CD4-positive, alpha-beta T cell treated with Interleukin-17A for 1 hour (primary cell): ENCODE measurements at places on chromosomes 1 and 21.

- peak; percentile 82 for DNase-seq
Measured at GRCh38 chr1:156126043-156126629, 11.6 kb downstream of the LMNA start.

DNA sequence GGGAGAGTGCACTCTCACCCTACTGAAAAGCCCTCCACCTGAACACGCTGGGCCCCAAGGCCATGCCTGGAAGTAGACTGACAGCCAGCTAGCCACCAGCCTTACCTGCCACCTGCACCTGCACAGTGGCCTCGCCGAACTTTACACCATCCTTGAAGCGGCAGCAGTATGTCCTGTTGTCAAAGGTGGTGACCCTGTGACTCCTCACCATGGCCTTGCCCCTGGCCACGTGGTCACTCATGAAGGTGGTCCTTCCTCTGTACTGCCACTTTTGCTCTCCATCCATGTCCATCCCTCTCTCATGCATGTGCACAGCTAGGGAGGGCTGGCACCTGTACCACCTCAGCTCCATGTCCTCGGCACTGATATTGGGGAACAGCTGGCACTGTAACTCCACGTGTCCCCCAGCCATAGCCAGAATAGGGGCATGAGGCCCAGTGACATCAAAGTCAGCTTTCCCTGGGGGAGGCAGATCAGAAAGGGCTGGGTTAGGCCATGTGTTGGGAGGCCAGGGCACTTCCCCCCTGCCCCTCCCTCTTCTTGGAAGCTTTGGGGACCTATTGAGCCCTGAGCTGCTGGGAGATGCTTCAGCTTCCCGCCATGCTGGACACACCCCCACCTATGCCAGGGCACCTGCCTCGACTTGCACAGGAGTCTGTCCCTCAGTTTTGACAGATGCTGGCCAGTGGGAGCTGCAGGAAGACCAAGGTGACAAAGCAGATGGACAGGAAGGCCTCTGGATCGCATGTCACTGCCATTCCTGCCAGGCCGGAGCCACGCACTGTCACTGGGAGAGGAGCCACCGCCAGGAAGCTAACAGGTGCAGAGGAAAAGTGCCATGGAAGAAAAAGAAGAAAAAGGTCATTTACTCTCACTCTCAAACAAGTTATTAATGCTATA lies 24.6 kb downstream of the RNF187 start:
- DNase-seq, result no peak

DNA sequence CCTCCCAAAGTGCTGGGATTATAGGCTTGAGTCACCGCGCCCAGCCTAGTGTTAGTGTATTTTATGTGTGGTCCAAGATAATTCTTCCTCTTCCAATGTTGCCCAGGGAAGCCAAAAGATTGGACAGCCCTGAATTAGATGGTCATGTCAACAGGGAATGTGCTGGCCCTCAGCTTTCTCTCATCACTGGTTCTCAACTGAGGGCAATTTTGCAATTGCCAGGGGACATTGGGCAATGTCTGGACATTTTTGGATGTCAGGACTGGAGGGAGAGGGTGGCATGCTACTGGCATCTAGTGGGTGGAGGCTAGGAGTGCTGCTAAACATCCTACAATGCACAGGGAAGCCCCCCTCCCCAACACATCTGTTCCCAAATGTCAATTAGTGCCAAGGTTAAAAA lies 95.0 kb downstream of the LAMC2 start:
- DNase-seq, result no peak

DNA sequence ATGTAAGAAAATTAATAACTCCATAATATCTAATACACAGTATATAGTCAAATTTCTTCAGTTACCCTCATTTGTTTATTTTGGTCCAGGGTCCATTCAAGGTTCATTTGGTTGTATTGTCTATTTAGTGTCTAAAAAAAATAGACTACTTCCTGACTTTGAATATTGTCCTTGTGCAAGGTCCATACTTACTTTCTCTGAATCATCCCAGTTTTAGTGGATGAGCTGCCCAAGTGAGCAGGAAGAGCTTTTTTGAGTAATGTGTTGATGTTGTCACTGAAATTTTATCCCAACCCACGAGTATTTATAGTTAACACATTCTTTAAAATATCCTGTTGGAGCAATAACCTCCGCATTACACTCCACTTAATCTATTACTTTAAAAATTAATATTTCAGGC lies 45.6 kb upstream of the FASLG start:
- DNase-seq, result no peak

- DNase-seq, result no peak
Measured at GRCh38 chr1:181632492-181632891, 149.2 kb downstream of the CACNA1E start.

GRCh38 chr1:117188170-117188815 lies 22.4 kb downstream of the VTCN1 start:
- DNase-seq, result no peak

- no peak for DNase-seq
Measured at GRCh38 chr1:165845992-165846748, 18.8 kb downstream of the UCK2 start.

- no peak for DNase-seq
Measured at GRCh38 chr21:44462086-44462833, 7.0 kb downstream of the LRRC3 start.

- DNase-seq, result no peak
Measured at GRCh38 chr1:205916541-205916940, 26.7 kb downstream of the SLC26A9 start.

GRCh38 chr1:240404286-240404685 lies 207.7 kb downstream of the GREM2 start:
- no peak for DNase-seq

DNA sequence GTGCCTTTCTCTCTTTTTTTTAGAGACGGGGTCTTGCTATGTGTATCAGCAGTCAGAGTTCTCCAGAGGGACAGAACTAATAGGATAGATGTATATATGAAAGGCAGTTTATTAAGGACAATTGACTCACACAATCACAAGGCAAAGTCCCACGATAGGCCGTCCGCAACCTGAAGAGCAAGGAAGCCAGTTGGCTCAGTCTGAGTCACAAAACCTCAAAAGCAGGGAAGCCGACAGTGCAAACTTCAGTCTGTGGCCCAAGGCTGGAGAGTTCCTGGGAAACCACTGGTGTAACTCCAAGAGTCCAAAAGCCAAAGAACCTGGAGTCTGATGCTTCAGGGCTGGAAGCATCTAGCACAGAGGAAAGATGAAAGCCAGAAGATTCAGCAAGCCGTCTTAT lies 16.3 kb upstream of the H3-3A start:
- DNase-seq, result no peak

GRCh38 chr1:67482733-67483482 lies 52.7 kb upstream of the SERBP1 start:
- DNase-seq, result no peak

GRCh38 chr1:40094466-40095110 lies 2.5 kb downstream of the PPT1 start:
- no peak for DNase-seq

DNA sequence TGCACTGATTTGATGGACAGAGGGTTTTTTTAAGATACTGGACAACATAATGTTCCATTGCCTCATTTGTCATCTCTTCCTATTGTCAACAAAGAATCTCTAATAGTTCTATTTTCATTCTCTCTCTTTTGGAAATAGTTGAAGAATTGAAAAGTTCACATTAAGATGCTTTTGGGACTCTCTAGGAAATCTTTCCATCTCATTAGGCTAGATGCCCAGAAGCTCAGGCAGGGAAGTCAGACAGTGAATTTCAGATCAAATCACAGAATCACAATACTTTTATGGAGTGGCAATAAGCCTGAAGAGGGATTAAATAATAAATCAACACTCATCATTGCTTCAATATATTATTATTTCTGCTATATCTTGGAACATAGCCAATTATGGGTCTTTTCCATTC lies 29.2 kb downstream of the NEGR1 start:
- no peak for DNase-seq

DNA sequence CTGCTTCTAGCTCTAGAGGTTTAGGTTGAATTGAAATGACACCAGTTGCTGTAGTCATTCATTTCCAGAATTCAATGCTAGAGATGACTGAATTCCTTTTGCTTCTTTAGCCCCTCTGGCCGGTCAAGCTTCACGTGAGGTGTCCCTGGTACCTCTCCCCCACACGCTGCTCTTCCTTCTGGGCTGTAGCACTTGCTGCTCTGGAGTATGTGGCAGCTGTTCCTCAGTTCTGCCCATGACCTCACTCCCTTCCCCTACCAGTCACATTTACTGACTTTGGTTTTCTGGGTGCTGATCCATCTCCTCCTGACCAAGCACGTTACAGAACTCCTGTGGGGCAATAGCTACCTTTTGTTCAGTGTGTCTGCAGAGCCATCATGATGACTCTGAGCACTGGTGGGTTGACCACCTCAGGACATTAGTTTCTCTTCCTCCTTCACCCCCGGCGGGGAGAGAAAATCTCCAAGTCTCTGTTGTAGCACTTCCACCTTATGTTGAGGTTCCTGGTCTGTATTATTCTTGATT lies 128.1 kb downstream of the HHAT start:
- no peak for DNase-seq

GRCh38 chr1:3188150-3188971 lies 119.4 kb downstream of the PRDM16 start:
- no peak for DNase-seq

- no peak for DNase-seq
Measured at GRCh38 chr1:113519556-113519955, 129.2 kb downstream of the MAGI3 start.

DNA sequence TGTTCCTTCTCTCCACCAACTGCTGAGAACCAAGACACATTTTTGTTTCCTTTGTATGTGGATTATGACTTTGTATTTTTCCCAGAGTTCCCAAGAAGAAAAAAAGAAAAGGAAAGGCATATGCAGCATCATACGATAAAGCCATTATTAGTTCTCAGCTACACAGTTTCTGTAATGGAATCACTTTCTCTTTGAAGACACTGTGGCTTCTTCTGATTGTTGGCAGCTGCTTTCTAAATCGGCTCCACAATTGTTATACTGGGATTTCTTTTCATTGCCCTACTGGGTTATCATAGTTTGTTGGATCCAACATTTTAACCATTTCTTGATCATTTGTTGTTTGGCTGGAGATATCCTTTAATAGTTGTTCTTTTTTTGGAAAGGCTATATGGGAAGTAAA lies 89.5 kb upstream of the HIVEP3 start:
- no peak for DNase-seq

GRCh38 chr1:36585569-36586548 lies 103.1 kb upstream of the CSF3R start:
- no peak for DNase-seq

DNA sequence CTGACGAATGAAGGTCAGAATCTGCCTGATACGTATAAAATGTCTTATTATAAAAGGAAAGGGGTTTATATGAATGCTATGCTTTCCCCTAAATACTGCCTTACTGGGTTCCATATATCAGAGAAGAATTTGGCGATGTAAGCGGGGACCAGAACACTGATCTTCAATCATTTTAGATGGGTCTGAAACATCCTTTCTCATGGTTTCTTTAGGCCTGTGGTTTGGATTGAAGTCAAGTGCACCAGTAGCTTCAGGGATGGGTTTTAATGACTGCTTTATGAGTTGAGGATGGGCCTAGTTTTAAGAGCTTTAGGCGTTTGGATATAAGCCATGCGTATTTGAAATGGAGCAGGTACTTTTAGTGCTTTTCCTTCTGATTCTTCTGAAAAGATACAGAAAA lies 6.9 kb downstream of the FMN2 start:
- DNase-seq, result no peak

GRCh38 chr21:28235169-28235895 lies 757.3 kb downstream of the LTN1 start:
- DNase-seq, result no peak
